Esophagus squamous epithelium (tissue), 5 donors: ENCODE measurements at places on chromosomes 13 and 19.

- DNase-seq: no peak
These were observed 3.4 kb downstream of the EVI5L start for GRCh38 chr19:7833225-7834099.

- no peak for DNase-seq
These were observed 113.5 kb upstream of the PABPC3 start for GRCh38 chr13:24982333-24982999.

- DNase-seq: no peak
These were observed 314.9 kb downstream of the MZT1 start for GRCh38 chr13:72412481-72412880.

DNA sequence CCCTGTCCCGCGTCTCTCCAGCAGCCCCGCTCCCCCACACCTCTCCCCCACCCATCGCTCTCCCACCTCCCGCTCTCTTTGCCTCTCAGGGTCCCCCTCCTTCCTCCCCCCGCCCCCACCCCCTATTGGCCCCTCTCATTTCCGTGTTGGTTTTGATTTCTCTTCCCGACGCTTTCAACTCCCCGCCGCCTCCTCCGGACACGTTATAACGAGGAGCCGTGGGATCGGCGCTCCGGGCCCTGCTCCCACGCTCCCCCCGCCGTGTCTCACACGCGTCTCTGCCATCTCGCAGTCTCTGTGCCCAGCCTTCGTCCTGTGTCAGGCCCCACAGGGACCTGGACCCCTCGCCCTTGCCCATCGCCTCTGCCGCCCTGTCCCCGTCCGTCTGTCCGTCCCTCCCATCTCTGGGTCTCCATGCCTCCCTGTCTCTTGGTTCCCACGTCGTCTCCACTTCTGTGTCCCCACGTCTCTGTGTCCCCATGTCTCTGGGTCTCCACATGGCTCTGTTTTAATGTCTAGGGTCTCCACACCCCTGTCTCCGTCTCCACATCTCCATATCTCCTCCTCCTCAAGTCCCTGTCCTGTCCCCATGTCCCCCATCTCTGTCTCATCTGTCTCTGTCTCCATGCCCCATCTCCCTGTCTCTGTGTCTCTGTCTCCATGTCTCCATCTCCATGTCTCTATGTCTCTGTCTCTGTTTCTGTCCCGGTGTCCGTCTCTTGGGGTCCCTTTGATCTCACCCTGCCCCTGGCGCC lies 13.1 kb downstream of the ERFL start:
- DNase-seq: no peak

DNA sequence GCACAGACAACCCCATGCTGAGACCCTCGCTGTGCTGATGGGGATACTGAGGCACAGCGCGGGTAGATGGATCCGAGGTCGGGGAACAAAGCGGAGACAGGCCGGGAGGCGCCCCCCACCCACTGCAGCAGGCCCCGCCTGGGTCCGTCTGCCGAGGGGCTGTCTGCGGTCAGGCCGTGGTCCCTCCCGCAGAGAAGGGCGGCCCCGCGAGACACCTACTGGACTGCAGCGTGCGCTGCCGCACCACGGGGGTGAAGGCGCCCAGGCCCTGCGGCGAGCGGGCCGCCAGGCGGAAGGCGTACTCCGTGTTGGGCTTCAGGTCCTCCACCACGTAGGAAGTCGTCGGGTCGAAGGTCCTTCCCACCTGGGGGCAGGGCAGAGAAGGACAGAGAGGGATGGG lies 101.9 kb downstream of the PTPRS start:
- no peak for DNase-seq

- no peak for DNase-seq
These were observed 472.8 kb downstream of the FGF9 start for GRCh38 chr13:22143671-22144070.

- DNase-seq: no peak
These were observed 5.6 kb downstream of the APC2 start for GRCh38 chr19:1455336-1456120.

- DNase-seq: no peak
These were observed 230.6 kb downstream of the MTUS2 start for GRCh38 chr13:29050719-29051118.

GRCh38 chr13:87999240-87999700 lies 328.1 kb downstream of the SLITRK5 start:
- DNase-seq: no peak

DNA sequence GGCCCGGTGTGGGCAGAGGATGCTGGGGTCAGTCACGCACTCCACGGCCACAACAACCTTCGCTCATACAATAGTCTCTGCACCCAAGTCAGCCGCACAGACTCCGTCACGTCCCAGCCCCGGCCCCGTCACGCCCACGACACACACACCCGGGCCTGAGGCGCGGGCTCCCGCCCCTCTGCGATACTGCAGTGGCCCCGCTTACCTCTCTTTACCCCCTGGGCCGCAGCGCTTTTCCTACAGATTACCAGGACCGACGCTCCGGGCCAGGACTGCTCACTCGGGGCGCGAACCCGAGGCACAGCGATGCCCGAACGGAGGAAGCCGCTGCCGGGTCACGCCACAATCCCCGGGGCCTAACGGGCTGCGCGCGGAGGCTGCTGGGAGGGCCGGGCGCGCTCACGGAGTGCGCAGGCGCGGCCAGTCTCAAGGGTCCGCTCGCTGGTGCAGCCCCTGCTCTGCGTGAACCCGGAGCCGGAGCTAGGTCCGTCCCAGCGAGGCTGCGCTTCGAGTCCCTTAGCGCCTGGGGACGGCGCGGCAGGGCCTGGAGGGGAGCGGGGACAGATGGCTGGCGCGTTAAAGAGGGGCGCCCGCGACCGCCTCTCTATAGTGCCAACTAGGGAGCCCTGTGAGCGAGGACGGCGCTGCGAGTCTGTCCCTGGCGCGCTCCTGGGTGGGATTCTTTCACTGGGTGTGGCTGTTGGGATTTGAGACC lies at the start of gene ZFP82:
TSS of gene ZFP82 (minus strand) at position 358 of the 715 bp plus-strand sequence. CDS start 8,855 bp downstream, outside the sequence.
- DNase-seq: peak; percentile 7

DNA sequence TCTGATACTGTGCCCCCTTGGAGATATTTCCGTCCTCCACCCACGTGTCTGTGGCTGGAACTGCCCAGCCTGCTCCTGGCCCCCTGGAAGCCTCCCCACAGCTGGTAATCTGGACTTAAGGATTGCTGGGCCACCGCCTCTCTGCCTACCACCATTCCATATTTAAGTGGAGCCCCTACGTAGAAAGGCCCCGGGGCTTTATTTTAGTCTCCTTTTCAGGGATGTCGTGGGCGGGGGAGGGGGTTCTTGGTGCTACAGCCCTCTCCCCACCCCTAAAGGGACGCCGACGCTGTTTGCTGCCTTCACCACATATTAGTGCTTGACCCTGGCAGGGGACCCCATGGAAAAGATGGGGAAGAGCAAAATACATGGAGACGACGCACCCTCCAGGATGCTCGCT lies 2.7 kb upstream of the NOP53 start:
- DNase-seq: no peak

GRCh38 chr13:35630551-35631275 lies 154.2 kb upstream of the MAB21L1 start:
- DNase-seq: no peak

DNA sequence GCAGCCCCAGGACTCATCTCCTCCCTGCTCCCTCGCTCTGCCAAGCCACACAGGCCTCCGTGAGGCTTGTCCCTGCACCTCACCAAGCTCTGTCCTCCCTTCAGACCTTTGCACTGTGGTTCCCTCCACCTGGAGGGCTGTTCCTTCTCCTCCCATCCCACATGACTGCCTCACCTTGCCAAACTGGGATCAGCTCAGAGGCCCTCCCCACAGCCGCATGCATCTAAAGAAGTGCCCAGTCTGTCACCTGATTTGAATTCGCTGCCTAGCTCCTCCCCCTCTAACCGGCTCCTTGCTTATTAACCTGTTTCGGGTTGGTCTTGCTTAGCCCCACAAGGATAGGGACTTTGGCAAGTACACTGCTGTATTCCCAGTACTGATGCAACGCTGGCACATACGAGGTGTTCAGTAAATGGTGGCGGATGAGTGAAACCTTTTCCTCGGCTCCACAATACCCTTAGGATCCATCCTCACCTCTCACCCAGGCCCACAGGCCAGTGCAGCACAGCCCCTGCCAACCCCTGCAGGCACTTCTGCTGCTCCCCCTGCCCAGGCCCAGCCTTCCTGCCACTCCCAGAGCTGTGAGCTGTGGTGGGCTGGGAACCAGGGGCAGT lies 4.4 kb downstream of the AKT2 start:
- no peak for DNase-seq

GRCh38 chr19:48090281-48090802 lies 20.3 kb downstream of the PLA2G4C start:
- DNase-seq: no peak

DNA sequence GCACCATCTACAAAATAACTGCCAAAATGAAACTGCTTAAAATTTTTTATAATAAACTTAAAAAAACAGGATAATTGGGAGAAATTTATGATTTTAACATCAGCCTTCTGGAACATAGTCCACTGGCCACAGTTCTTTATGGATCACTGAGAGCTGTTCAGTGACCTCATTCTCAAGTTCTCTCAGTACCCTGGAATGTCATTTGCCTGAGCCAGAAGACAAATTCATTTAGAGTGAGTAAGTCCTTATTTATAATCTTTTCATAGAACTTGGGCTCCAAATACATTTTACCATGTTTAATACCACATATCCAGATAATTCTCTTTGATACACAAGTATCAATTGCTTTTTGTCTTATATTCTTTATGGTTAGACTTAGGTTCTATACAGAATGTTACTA lies 87.6 kb downstream of the CAB39L start:
- no peak for DNase-seq

GRCh38 chr13:50268500-50268899 lies 253.3 kb downstream of the KCNRG start:
- DNase-seq: no peak

- DNase-seq: no peak
These were observed 101.5 kb upstream of the FNDC3A start for GRCh38 chr13:48874165-48874564.
